Activated T-cell treated with anti-CD3 and anti-CD28 coated beads, Interleukin-2, amount 50 U/mL, for 4 hours (primary cell): ENCODE measurements at places on chromosomes 4 and X.

DNA sequence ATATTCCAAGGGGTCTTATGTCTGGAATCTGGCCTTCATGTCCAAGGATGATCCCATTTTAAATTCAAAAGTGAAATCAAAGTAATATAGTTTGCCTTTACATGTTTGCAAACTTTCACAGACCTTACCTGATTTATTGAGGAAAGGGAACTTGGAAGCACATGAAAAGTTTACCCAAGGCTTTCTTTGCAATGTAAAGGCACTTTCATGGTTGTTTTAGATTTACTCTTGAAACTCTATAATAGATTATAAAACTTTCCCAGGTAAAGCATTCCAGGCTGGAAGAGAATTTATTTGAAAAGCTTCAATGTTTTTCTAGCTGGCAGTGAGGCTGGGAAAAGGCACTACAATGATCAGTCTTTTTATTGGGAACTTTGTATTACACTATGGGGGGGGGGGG is 842.8 kb upstream of the DIAPH2 start:
- no peak for DNase-seq

DNA sequence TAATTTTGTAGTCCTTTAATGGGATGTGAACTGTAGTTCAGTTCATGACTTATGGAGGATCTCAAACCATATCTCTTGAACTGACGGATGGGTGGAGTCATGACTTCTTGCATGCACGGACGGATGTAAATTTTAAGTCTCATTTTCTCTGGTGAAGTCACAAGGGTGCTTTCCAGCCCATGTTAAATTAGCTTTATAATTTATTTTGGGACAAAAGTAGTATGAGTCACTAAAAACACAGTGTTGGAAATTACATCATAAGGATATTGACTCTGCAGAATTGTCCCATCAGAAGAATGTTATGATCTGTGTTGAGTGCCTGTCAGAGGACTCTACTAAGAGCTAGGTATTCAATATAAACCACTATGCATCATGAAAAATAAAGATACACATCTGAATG is 6.8 kb upstream of the PAGE5 start:
- DNase-seq: no peak

GRCh38 chr4:179836179-179837075 is 2394.2 kb upstream of the AGA start:
- DNase-seq: no peak

DNA sequence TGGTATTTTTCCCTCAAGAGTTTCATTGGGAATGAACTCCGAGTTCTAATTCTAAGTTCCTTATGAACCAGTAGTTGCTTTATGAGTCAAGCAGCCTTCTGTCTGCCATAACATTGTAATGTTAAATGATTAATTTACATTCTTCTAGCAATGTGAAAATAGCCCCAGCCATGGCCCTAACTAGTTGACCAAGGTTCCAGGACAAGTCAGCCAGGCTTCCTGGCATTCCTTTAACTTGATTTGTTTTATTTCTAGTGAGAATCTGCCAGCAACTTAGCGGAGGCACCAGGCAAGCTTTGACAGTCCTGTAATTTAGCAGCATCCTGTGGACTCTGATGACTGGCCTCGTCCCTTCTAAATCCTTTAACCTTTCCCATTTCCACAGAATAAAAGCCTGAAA is 69.0 kb downstream of the GLRA2 start:
- DNase-seq: no peak

DNA sequence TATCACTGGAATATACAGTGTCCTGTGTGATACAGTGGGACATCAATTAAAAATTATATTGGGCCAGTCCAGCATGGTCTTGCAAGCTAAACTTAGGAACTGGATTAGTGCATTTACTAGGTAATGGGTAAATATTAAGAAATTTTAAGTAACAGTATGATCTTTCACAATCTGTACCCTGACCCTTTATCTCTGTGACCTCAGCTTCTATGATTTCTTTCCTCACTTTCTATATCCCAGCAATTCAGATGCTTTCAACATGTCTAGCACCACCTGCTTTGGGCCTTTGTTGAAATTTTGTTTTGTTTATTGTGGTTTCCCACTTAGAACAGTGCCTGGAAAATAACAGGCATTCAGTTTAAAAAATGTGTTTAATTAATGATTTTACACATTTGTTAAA is 2295.4 kb downstream of the ARAP2 start:
- DNase-seq: no peak

- no peak for DNase-seq
These were observed 609.6 kb upstream of the SPANXN1 start for GRCh38 chrX:144637731-144638130.

- DNase-seq: peak; percentile 14
These were observed 10.2 kb downstream of the HNRNPH2 start for GRCh38 chrX:101417981-101418841.

DNA sequence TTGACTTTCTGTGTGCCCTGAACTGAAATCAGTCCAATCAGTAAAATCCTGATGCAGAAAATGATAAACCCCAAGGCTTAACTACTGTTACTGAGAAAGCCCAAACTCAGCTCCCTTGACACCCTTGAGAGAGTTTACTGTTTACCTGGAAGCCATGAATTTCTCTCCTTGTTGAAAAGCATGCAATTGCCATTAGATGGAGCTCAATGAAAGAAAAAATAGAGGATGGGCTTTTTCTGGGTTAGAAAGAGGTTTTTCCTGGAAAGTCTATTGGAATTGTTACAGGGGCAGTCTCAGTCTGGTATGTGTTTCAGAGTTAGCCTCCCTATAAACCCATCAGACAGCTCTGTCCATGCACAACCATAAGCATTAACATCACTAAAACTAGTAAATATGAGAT is 66.4 kb upstream of the C4orf54 start:
- no peak for DNase-seq

GRCh38 chr4:99002279-99002678 is 6.8 kb downstream of the METAP1 start:
- no peak for DNase-seq

- no peak for DNase-seq
These were observed 2.0 kb downstream of the ARX start for GRCh38 chrX:25013632-25014365.

DNA sequence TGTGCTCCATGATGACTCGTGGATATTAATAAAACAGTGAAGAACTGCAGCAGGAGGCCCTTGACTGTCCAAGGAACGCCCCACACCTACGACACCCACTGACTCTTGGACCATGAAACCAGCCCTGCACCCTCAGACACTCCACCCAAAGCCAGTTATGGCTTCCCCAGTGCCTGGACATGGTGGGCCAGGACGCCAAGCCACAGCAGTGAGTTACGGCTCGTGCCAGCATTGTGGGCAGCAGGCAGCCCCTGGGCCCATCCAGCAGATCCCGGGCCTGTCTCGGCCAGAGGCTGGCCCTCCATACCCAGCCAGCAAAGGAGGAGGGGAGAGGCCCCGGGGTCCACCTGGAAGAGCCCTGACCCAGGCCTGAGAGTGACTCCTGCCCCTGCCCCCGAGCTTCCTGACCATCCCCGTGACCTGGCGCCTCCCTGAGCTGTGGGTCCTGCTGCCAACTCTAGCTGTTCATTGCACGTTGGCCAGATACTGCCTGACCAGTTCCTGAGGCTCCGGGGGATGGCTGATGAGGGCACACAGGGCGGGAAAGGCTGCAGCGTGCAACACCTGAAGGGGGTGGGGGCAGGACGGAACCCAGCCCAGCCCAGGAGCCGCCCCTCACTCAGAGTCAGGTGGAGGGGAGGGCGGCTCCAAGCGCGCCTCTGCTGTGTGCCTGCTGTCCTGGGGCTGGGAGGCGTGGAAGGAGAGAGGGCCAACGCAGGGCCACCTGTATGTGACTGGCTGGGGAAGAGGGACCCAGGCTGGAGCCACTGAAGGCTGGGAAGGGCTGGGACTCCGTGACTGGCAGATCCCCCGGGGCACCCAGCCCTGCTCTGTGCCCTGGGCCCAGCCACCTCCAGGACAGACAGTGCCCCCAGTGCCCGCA is 739 bp downstream of the SLC49A3 start:
- no peak for DNase-seq

DNA sequence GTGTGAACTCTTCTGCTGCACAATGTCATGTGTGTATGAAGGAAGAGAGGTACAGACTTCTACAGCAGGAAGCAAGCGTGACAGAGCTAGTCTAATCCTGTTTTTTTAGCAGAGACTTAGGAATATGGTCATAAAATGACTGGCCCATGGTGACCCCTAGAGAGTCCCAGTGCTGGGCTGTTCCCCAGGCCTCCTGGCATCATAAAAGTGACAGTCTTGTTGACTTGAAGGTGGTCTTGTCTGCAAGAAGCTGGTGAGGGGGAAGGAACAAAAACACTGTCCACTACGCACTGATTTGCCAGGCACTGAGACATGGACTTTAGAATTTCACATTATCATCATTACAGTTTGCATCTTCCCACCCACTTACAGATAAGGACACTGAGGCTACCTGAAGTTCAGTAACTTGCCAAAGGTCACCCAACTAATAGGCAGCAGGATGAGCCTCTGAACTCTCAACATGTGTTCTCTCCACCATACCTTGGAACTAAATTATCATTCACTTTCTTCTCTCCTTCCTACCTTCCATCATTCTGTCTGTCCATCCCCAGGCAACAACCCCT is 63.0 kb downstream of the HADH start:
- DNase-seq: no peak

DNA sequence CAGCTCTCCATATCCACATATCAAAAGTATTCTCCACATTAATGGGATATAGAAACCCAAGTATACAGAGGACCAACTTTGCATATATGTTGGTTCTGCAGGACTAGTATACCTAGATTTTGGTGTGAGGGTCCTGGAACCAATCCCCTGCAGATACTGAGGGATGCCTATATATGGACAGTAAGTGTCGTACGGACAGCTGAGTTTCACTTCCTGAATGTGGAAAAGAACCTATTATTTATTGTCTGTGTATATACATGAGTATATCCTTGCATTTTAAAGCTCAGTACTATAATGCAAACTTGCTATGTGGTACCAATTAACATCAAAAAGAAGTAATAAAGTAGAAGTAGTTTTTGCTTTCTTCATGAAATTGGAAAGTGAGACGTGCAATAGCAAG is 101.9 kb downstream of the FBXW7 start:
- DNase-seq: no peak

- DNase-seq: no peak
These were observed 282.6 kb upstream of the ACTRT1 start for GRCh38 chrX:128334821-128335220.

GRCh38 chr4:24793219-24794005 is 2.0 kb upstream of the SOD3 start:
- DNase-seq: no peak
